ENCODE measurements at places on chromosomes 13 and 19. TPM values are rescaled to one million over a fixed set of nuclear protein-coding genes. Genes with fewer than 3 reads are reported as not detected.
A peak's percentile ranks its signal among the peaks of the same experiment; 100 is the strongest.

DNA sequence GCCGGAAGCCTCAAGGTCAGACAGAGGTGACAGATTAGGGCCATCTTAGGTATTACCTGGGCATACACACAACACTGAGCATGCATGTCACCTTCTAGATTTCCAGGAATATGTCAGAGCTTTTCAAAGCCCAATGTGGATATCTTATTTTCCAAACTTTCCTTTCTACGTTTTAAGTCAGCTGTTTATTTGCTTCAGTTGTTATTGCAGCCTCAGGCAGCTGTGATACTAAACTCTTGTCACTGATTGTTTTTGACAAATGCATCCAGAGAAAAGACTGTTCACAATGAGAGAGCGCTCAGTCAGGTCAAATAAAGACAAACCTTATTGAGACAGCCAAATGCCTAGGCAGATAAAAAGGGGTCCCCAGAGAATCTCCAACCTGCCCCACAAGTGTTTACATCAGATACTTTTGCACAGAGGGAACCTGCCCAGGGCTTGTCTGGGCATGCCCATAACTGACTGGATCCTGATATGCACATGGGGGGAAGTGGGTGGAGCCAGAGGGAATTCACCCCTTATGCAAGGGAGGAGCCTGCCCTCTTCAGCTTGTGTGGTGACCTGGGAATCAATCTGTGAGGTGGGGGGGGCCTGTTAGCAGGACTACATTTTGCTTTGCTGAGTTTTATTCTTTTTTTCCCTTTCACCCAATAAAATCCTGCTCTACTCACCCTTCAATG lies 28.5 kb downstream of the MED4 start:
- no peak for DNase-seq

Gene FCER2
- 14.4 TPM for polyA plus RNA-seq

Gene ZNF285
- 2.1 TPM for polyA plus RNA-seq

DNA sequence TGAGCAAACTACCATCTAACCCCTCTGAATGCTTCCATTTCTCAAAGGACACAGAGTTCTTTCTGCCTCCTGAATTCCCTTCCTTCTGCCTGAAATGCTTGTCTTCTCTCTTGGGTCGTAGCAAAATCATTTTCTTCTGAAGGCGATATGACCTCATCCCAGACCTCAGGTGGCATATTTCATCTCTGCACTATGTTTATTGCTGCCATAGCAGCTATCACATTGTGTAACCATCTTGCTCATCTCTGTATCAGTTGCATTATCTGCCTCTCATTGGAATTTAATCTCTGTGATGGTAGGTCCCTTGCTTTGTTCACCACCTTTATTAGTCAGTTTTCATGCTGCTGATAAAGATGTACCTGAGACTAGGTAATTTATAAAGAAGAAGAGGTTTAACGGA lies 32.5 kb upstream of the RAP2A start:
- no peak for DNase-seq

- no peak for DNase-seq
These were observed 1.8 kb downstream of the LSM4 start for GRCh38 chr19:18320865-18321733.

Gene MAP2K2
- 144 TPM for polyA plus RNA-seq

GRCh38 chr13:94947965-94948371 lies 235.6 kb upstream of the SOX21 start:
- DNase-seq: no peak

DNA sequence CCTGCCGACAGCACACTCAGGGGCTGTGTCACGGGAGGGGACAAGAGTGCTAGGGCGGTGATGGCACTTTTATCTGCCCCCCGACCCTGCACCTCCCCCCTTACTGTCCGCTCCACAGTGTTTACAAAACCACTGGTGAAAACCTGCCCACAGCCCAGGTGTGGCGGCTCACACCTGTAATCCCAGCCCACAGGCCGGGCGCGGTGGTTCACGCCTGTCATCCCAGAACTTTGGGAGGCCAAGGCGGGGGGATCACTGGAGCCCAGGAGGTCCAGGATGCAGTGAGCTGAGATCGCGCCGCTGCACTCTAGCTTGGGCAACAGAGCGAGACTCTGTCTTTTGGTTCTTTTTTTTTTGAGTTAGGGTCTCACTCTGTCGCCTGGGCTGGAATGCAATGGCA lies 11.8 kb downstream of the LINGO3 start:
- DNase-seq: no peak

DNA sequence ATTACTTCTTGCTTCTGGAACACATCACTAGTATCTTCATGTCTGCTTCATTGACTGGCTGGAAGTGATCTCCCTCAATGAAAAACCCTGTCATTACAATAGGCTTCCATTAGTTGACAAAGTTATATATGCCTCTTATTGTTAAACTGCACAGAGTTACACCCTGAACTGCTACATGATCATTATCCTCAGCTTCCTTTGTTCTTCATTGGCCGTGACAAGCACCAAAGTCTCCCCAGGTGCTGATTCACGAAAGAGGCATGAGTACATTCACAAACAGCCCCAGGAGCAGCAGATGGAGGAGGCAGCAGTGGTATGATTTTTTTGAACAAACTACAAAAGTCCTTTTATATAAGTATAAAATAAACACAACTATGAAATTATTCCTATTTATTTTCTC lies 51.4 kb downstream of the VWA8 start:
- no peak for DNase-seq

Gene SRRM5
- 0.39 TPM for polyA plus RNA-seq

DNA sequence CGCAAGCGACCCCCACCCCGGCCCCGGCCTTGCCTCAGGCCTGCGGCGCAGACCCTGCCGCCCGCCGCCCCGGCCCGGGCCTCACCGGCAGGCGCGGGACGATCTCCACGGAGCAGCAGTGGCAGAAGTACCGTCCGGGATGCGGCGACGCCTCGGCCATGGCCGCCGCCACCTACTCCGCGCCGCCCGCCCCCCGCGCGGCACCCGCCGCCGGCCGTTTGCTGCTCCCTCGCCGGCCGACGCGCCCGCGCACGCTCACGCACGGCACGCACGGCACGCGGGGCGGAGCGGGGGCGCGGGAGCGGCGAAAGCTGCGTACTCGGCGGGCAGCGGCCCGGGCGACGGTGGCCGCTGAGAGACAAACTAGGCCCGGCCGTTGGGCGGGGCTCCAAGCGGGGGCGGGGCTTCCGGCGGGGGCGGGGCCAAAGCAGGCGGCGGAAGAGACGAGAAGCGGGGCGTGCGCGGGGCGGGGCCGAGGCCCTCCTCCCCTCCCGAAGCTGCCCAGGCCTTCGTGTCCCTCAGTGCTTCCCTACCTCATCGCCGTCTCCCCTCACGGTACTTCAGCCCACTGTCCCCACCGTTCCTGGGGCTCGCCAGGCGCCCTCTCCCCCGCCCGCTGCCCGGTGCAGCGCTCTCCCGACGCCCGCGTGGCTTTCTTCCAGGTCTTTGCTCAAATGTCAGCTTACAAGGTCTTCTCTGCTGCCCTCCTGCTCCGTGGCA lies at the start of gene RNF126:
Gene RNF126 (minus strand): TSS at position 253 of the 720 bp plus-strand sequence. CDS start 93 bp downstream, at position 160.
- DNase-seq: peak; percentile 81

- DNase-seq: no peak
These were observed 41.6 kb downstream of the HSPH1 start for GRCh38 chr13:31119966-31120700.

Gene ZNF730
- 0.23 TPM for polyA plus RNA-seq

- no peak for DNase-seq
These were observed 37.7 kb upstream of the ESD start for GRCh38 chr13:46834657-46835056.

Gene CGB8
- 0.27 TPM for polyA plus RNA-seq

Gene PGLYRP2
- polyA plus RNA-seq: 0.14 TPM

DNA sequence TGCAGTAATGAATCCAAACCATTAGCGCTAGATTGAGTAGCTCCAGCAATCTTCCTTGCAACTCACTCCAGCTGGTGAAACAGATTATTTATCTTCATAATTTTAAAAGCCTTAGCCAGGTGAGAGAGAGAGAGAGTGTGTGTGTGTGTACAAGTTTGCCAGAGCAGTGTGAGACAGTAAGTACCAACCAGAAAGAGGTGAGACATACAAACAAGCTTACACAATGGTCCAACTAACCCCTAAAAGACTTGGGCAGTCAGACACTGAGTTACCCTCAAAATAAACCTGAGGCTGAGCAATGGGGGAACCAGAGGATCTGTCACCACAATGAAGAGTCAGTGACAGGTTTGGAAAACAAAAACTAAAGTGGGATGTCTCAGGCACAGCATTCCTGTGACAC lies 8.1 kb upstream of the THSD1 start:
- no peak for DNase-seq

DNA sequence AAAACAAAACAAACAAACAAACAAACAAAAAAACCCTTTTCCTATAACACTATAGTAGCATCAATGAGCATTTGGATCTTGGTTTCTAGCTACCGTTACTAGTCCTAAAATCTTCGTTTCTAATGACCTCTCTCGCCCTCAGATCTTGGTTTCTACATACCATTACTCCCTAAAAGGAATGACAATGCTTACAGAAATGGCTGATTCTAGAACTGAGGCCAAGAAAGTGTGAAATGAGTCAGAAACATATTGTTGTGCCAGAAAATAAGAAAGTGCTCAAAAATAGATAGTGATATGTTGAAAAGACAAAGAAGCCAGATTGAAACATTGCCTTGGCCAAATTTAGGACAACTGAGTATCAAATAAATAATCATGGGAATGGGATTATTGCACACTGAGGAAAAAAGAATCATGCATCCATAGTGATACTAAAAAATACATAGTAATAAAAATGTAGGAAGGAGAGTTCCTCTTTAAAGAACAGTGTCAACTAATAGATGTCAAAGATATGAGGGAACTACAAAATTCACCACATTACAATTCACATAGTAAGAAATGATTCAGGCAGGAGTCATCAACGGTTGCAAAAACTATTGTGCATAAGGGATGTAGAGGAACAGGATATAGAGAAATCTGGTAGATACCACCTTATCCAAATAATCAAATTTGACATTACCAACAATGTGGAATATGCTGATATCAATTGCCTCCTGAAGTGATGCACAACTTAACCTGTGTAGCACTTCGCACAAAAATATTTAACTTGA lies 386.6 kb downstream of the DIAPH3 start:
- no peak for DNase-seq

Gene ZNF575
- polyA plus RNA-seq: 2.5 TPM

- DNase-seq: no peak
These were observed 99.0 kb downstream of the ERCC5 start for GRCh38 chr13:102944821-102945220.

Gene CCL25
- 33.4 TPM for polyA plus RNA-seq

DNA sequence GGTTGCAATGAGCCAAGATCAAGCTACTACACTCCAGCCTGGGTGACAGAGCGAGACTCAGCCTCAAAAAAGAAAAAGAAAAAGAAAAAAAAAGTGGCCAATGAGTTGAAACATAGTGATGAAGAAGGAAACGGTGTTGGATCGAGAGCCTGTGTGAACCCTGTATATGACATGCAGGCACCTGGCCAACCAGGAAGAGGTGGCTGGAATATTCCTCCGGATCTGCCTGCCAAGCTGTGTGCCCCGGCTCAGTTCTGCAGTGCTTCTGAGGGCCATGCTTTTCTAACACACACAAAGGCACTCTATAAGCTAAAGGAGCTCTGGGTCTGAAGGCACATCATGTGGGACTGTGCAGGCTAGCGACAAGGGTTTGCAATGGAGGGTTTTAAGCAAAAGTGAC lies 3.7 kb upstream of the ZNF444 start:
- DNase-seq: no peak

Gene PET100
- polyA plus RNA-seq: 216 TPM

DNA sequence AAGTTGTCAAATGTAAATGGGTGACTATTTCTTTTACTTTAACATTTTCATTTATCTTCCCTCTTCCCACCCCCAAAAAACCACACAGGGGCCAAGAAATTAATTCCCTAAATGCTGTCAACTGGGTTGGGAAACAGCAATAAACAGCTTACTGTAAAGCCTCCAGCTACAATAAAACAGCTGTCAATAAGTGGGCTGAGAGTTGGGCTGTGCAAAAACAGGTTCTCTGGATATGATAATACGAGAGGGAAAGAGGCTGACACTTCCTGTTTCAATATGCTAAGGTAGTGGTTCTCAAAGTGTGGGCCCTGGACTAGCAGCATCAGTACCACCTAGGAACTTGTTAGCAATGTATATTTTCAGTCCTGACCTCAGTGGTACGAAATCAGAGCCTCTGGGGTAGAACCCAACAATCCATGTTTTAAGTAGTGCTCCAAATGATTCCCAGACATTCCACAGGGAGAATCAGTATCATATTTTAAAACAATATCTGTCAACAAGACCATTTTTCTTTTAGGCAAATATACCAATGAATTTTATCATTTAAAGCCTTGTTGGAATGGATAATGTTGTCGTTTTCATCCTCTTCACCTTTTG lies 8.4 kb downstream of the PCDH9 start:
- no peak for DNase-seq

DNA sequence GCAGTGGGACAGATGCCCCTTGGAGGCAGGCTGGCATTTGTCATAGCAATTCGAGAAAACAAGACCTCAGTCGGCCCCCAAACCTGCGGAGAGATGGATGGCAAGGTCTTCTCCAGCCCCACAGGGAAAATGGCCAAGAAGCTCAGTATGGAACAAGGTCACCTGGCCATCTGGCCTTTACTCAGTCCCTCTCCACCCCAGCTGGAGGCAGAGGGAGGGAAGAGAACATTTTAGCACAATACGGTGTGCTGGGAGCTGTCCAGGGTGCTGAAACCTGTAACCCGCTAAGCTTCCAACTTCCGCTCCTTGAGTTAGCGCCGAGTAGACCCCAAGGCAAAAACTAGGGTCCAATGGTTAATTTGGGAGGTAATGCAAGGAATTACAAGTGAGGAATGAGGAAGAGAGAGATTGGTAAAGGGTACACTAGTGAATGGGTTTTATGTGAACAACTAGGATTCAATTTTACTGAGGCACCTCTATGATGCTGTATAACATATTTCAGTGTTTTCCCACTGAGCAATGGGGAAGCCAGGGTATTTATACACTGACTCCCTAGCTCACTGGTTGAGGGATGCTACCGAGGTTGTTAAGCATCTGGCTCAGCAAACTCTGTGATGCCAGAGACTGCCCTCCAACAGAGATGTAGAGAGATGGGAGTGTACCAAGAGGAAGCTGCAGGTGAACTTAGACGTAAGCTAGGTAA lies 64.3 kb downstream of the CACNA1A start:
- peak; percentile 25 for DNase-seq

DNA sequence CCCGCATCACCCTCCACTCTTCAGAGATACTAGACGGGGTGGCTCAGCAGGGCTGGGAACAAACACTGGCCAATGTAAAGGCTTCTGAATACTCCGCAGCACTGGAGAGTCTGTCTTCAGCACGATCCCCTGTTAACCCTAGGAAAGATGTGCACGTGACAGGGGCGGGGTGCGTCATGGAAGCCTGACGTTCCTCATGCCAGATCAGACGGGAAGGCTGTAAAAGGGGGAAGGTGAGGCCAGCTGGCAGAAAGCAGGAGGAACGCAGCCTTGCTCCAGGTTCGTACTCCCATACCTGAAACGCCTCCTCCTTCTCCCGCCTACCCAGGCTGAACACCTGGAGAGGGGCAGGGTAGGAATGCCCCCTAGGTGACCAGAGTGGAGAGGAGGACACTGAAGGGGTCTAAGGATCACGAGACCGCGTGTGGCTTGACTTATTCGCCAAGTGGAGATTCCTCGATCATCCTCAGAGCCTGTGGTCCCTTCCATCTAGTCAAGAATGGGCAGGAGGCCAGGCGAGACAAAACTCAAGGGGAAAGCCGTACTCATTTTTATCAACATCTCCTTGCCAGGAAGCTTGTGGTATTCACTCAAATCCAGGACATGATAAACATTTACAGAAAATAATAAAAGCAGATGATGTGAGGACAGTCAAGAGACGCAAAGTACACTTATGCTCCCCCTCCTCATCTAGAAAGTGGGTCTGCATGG lies 18.2 kb upstream of the FFAR2 start:
- DNase-seq: no peak

GRCh38 chr19:49473868-49474541 lies at the start of gene FLT3LG:
FLT3LG (plus strand) TSS chr19:49474215; CDS start chr19:49474640, 425 bp downstream.
- DNase-seq: peak; percentile 98

GRCh38 chr13:40490086-40490758 lies 176.2 kb downstream of the FOXO1 start:
- DNase-seq: no peak

Gene SYNGR4
- 0.11 TPM for polyA plus RNA-seq

Data from thymus (tissue), 14 donors.